ENCODE measurements at places on chromosomes 6 and 20.
A peak's percentile ranks its signal among the peaks of the same experiment; 100 is the strongest.

DNA sequence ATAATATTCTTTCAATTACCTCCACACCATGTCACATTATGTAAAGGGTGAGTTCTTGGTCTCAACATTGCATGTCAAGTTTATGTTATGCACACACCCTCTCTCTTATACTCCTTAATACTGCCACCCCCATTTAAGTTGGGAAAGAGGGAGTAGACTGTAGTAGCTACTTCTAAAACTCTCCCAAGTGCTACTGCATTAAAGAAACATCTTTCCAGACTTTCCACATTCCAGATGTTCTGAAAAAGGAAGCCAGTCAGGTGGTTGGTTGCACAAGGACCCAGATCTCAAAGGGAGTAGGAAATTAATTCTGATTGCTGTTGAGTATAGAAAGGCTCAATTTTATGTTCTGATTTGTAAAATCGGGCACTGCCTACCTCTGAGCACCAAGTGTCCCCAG, 419.5 kb downstream of the CD83 start:
- no peak for DNase-seq

GRCh38 chr6:33082702-33083101, 6.9 kb downstream of the HLA-DPB1 start:
- peak; percentile 36 for DNase-seq

DNA sequence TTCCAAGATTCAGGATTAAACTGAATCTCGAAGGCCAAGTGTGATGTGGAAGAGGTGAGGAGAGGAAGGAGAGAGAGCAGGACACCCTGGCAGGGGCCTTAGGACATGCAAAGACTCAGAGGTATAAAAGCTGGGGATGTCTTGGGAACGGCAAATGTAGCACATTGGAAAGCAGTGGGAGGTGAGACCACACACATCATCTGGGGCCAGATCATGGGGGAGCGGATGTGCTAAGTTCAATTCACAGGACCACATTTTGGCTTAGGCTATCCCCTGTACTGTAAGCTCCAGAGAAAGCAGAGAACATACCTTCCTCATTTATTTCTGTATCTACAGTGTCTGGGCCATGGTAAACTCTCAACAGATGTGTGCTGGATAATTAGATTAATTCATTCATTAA, 59.5 kb upstream of the MBOAT1 start:
- DNase-seq = no peak

GRCh38 chr6:159979136-159979874, 10.4 kb downstream of the IGF2R start:
- peak; percentile 72 for DNase-seq

DNA sequence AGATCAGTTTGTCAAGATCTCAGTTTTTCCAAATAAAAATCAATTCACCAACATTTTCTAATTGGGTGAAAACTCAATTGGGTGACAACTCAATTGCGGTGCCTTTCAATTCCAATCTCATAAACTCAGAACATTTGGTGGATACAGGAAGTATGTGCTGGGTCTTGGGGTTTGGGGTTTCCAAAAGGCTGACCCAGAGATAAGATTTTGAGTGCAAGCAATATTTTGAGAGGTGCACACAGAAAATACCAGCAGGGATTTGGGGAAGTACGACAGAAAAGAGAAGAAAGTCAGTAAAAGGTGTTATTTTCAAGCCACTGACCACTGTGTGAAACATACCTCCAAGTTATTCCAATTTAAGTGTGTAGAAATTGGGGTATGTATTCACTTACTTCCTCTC, 258.0 kb downstream of the PHACTR1 start:
- no peak for DNase-seq

GRCh38 chr6:169168706-169169105, 84.9 kb downstream of the THBS2 start:
- DNase-seq = peak; percentile 10

DNA sequence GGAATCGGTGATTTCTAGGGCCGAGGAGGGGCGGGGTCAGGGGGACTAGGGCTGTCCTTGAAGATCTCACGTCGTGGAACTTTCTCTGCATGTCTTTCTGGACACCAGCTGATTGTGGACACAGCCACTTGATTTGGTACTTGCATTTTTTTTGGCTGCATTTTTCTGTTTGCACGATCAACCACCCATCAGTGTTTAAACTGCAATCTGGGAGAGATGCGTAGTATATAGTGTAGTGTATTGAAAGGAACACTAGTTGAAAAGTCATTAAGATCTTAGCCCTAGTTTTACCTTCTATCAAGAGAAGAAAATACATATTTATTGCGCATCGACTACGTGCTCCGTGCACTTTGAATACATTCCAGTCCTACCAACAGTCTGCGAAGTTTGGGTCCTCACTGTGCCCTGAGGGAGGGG, 657 bp downstream of the NT5DC1 start:
- no peak for DNase-seq

- no peak for DNase-seq
Observed at GRCh38 chr6:5053864-5054244, 31.3 kb upstream of the PPP1R3G start.

- peak; percentile 35 for DNase-seq
Observed at GRCh38 chr6:14046476-14047068, 71.0 kb upstream of the CD83 start.

DNA sequence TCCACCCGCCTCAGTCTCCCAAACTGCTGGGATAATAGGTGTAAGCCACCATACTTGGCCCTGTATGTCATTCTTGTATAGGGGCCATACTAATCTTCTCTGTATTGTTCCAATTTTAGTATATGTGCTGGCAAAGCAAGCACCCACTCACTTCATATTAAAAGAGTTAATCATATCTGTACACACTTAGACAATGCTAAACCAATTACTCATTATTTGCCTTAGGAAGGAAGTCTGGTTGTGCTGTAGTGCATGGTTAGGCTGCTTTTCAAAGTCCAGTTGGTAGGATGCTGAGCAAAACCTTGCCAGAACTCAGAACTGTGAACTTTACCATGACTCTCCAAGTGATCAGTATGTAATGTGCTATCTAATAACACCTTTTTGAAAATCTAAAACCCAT, 88.6 kb downstream of the LIN28B start:
- no peak for DNase-seq

GRCh38 chr6:28349344-28349891, 329 bp upstream of the ZKSCAN3 start:
- DNase-seq = no peak

- no peak for DNase-seq
Observed at GRCh38 chr6:20877008-20877937, 343.0 kb downstream of the CDKAL1 start.

- no peak for DNase-seq
Observed at GRCh38 chr20:37702403-37703034, 8.7 kb downstream of the CTNNBL1 start.

GRCh38 chr20:41411391-41411847, 44.8 kb upstream of the EMILIN3 start:
- DNase-seq = no peak
